ENCODE measurements at places on chromosomes 6 and 20. TPM values are rescaled to one million over a fixed set of nuclear protein-coding genes. Genes with fewer than 3 reads are reported as not detected.

- DNase-seq: no peak
Observed at GRCh38 chr6:135149376-135149775, 31.7 kb upstream of the MYB start.

The HDGFL1 gene
- total RNA-seq: not detected

The FITM2 gene
- total RNA-seq: 10.8 TPM

GRCh38 chr20:38601216-38602184 is at the start of gene ARHGAP40:
TSS of gene ARHGAP40 (plus strand) at chr20:38601809.
- DNase-seq: no peak

GRCh38 chr6:24273096-24273870 is 84.6 kb downstream of the DCDC2 start:
- DNase-seq: peak; percentile 44

DNA sequence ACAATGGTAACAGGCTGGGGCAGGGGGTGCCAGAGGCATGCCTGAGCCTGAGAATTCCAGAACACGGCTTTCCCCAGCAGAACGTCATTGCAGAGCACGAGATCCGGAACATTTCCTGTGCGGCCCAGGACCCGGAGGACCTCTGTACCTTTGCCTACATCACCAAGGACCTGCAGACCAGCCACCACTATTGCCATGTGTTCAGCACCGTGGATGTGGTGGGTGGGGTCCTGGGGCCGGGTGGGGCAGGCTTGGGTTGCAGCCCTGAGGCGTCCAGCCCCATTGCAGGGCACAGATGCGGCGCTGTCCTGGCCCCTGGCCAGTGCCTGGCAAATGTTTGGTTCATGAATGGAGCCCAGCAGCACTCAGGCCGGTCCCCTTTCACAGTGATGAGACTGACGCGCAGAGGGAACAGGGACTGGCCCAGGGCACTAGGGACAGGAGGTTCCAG is 57.1 kb downstream of the TCP11 start:
- no peak for DNase-seq

- peak; percentile 62 for DNase-seq
Observed at GRCh38 chr6:33610779-33611732, 10.1 kb upstream of the ITPR3 start.

GRCh38 chr6:166478782-166479592 is 96.2 kb upstream of the MPC1 start:
- no peak for DNase-seq

The RNF182 gene
- 6.9 TPM for total RNA-seq

DNA sequence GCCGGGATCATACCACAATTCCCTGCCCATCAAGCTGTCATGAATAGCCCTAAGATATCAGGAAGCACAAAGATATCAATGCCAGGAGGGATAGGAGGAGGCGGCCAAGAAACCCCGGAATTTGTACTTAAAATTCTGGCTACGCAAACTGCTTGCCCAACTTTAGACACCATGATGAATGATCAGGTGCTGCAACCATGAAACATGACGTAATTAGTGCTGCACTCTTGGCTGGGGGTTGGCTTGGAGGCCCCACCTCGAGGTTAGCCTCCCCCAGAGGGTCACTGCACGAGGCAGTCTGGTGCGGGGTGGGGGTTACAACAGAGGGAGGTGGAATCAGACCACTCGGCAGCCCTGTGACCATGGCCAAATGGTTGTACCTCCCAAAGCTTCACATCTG is 8.9 kb downstream of the SIRPA start:
- no peak for DNase-seq

The PRPH2 gene
- total RNA-seq: 2.6 TPM

DNA sequence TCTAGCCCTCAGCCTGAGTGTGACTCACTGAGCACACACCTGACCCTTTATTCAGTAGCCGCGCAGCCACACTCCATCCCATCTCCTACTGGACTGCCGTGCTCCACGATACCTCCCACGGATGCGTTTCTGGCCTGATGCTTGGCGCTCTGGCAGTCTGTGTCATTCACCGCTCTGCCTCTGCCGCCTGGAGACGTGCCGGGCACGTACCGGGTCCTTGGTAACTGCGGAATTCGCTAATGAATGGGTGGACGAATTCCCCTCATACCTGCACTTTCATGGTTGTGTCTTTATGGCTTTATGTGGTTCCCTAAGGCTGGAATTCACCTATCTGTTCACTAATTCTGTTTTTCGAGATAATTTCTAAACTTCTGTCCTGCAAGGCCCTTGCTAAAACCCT is 405.7 kb downstream of the QKI start:
- no peak for DNase-seq

- no peak for DNase-seq
Observed at GRCh38 chr6:1739680-1740079, 130.0 kb downstream of the FOXC1 start.

DNA sequence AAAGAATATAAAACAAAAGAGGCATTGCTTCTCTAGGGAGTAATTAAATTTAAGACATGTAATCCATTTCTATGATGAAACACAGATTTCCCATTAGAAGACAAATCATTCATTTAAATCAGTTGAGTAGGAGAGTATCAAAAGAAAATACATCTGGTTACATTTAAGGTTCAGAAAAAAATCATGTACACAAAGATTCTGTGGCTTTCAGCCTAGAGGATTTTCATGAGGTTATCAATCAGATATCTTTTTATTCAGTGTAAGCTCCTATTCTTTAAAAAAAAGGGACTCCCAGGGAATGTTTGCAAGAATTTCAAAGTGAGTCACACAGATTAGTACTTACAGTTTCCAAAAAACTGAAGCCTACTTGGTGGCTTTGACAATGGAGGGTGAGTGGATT is 24.9 kb downstream of the COL21A1 start:
- DNase-seq: peak; percentile 60

DNA sequence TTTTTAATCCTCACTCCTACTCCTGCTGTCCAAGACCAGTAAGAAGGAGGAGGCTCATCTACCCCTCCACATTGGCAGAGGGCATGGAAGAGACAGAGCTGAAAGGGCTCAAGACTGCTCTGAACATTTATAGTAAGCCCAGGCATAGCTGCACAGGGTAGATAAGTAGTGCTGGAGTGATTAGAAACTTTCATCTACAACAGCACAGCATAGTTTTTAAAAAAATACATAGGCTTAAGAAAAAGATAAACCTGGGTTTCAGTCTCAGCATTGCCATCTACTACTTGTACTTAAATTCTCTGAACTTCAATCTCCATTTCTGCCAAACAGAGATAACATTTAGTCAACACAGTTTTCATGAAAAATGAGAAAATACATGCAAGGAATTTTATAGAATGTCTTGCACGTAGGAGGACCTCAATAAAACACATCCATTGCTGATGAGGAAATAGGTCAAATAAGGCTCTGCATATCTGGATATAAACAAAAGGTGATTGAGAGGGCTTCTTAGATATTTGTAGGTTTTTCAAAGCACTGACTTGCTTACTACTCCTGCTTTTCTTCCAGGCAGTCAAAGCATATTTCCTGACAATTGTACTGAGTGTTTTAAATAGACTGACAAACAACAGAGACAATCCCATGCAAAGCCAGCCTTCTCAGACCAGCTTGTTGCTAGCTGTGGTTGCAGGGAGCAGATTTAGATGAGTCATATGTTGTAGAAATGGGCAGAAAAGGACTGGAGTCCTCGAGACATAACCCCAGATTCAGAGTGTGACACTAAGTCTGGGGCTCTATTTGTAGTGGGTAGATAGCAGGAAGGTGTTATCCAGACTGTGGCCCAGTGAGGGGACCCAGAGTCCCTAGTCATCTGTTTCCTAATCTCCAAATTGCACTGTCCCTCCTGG is 107.4 kb upstream of the TAB2 start:
- peak; percentile 83 for DNase-seq

The CCN5 gene
- total RNA-seq: 1.7 TPM

The BPI gene
- total RNA-seq: not detected

- no peak for DNase-seq
Observed at GRCh38 chr6:150408842-150409241, 40.0 kb downstream of the IYD start.

The FAM83C gene
- total RNA-seq: not detected

DNA sequence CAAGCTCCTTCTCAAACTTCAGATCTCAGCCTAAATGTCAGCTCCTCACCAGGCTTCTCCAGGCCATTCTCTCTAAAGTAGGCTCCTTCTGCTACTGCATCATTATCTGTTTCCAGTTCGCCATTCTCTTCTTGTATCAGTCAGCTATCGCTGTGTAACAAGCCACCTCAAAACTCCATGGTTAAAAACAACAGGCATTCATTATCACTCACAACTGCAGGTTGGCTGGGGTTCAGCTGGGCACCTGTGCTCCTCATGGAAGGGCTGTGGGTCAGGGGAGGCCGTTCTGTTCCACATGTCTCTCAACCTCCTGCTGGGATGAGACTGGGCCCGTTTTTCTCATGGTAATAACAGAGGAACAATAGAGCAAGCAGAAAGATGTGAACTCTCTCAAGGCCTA is 28.7 kb downstream of the PRND start:
- DNase-seq: no peak

DNA sequence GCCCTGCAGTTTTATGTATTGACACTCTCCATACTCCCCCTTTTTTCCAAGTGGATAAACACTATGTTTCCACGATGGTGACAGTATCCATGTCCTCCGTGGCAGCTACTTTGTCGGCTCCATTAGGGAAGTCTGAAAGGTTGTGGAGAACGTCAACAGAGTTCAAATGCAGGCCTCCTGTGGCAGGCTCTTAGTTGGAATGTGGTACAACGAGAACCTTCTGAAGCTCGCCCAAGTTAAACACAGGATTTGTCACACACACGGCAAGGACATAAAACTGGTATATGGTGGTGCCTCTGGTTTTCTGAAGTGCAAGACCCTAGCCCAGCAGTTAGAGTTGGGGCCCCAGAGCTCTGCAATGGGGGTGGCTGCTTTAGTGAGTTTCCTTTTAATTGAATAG is 187.0 kb upstream of the TAB2 start:
- DNase-seq: no peak

DNA sequence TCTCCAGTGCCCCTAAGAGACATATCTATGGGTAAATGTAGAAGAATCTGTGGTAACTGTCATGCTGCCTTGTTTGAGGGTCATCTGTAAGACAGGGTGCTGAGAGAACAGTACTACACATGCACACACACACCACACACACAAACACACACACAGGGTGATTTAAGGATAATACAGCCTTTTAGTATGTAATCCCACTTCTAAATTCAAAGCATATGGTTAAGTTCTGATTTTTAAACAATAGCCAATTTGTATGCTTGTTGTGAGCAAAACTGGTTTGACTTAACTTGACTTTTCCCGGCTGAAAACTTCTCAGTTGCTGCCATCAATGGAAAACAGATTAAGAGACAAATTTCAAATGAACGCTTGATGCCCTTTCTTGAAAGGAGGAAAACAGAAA is 241.8 kb downstream of the ADGRG6 start:
- no peak for DNase-seq

- peak; percentile 76 for DNase-seq
Observed at GRCh38 chr6:166775180-166775922, 148.3 kb upstream of the RPS6KA2 start.

DNA sequence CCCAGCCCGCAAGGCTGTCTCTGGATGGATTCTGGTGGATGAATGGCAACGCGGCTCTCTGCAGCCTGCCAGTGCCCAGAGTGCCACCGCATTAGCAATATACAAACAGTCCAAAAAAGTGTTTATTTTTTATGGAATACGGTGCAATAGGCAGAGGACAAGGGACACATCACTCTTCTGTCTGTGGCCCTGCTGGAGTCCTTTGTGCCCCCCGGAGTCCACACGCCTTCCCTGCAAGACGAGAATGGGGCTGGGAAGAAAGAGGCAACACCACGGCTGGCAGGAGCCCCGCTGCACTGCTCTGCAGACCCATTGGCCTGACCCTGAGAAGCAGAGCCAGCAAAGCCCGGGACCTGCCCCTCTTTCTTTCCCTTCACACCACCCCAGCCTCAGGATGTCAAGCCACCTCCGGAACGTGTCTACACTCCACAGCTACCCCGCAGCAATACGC is 196.3 kb downstream of the SYNDIG1 start:
- no peak for DNase-seq

The PNLDC1 gene
- total RNA-seq: 0.32 TPM

The FAM210B gene
- total RNA-seq: 38.0 TPM

- no peak for DNase-seq
Observed at GRCh38 chr6:47697925-47698324, 455 bp upstream of the ADGRF4 start.

- DNase-seq: no peak
Observed at GRCh38 chr6:10205892-10206291, 209.0 kb downstream of the TFAP2A start.

- DNase-seq: no peak
Observed at GRCh38 chr6:109628158-109629000, 62.6 kb downstream of the AK9 start.

The KCNK17 gene
- total RNA-seq: not detected

The KIF6 gene
- total RNA-seq: 0.32 TPM

GRCh38 chr6:157727629-157728182 is 95.3 kb upstream of the SNX9 start:
- no peak for DNase-seq

The MCM3 gene
- total RNA-seq: 49.7 TPM

GRCh38 chr6:13614126-13614925 is 809 bp upstream of the NOL7 start:
- peak; percentile 3 for DNase-seq

Data from fibroblast of villous mesenchyme (primary cell).